ENCODE measurements at places on chromosomes 5 and 9. TPM values are rescaled to one million over a fixed set of nuclear protein-coding genes. Genes with fewer than 3 reads are reported as not detected.
A peak's percentile ranks its signal among the peaks of the same experiment; 100 is the strongest.

GRCh38 chr5:171588790-171589189 lies 169.3 kb downstream of the FGF18 start:
- no peak overlapping the region for H3K27ac ChIP-seq
- H3K27me3 ChIP-seq: no peaks in the 10 kb centered on the region
- no peaks in the 10 kb centered on the region for H3K4me1 ChIP-seq
- H3K36me3 ChIP-seq: no peaks in the 10 kb centered on the region

- H3K27me3 ChIP-seq: no peaks in the 10 kb centered on the region
- H3K4me3 ChIP-seq: no peak overlapping the region
- no peak for DNase-seq
- H3K4me1 ChIP-seq: no peaks in the 10 kb centered on the region
- peaks cover 9% of the 10 kb centered on the region for H3K36me3 ChIP-seq
- peak overlapping the region; percentile 46 for H3K27ac ChIP-seq
Measured at GRCh38 chr5:179585941-179586401, 35.6 kb downstream of the RUFY1 start.

GRCh38 chr9:102035929-102036328 lies 297.5 kb upstream of the GRIN3A start:
- H3K27ac ChIP-seq: no peak overlapping the region
- H3K36me3 ChIP-seq: no peaks in the 10 kb centered on the region
- no peak for DNase-seq
- no peak overlapping the region for H3K4me3 ChIP-seq

DNA sequence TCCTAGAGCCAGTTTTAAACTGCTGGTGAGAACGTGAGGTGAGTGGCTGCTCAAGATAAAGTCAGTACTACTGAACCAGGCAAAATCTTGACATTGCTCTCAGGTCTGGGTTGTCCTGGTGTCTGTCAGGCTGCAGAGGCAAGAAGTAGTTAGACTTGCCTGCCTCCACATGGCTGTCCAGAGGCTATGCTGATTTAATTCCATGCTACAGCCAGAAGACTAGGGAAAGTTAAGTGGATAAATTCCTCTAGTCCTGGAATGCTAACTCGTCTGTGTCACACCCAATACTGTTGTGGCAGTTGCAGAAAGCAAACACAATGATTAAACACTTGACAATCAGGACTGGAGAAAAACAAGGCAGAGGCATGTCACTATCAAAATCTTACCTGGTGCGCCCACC lies 118.9 kb downstream of the ACER2 start:
- H3K4me3 ChIP-seq: no peak overlapping the region
- no peak overlapping the region for H3K27ac ChIP-seq
- H3K36me3 ChIP-seq: no peaks in the 10 kb centered on the region
- DNase-seq: no peak
- no peaks in the 10 kb centered on the region for H3K27me3 ChIP-seq
- no peaks in the 10 kb centered on the region for H3K4me1 ChIP-seq

- no peaks in the 10 kb centered on the region for H3K4me1 ChIP-seq
- H3K36me3 ChIP-seq: no peaks in the 10 kb centered on the region
- DNase-seq: no peak
- H3K4me3 ChIP-seq: no peak overlapping the region
Measured at GRCh38 chr9:91814201-91814600, 135.8 kb downstream of the ROR2 start.

DNA sequence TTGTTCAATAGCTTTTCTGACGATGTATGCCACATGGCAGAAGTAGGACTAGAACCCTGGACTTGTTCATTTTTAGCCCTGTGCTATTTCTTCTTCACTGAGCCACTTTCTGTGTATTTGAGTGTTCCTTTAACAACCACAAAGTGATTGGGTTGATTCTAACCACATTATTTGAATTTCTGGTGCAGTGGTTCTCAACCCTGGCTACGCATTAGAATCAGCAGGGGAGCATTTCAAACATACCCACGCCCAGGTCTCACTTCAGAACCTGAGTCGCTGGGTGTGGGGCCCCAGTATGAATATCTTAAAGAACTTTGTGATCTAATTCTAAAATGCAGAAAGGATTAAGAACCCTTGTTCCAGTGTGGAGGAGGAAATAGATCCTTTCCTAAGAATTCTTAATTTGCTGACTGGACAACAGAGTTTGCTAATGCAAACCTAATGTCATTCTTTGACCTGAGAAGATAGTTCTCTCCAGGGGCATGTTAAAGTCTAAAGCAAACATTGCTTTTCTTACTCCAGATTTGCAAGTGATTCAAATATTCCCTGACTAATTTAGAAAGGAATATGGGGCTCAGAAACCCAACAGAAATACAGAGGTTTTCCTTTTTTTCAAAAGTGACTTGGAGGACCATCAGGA lies 75.4 kb upstream of the GDNF start:
- H3K27me3 ChIP-seq: peaks cover 2% of the 10 kb centered on the region
- H3K4me1 ChIP-seq: no peaks in the 10 kb centered on the region
- no peak for DNase-seq

DNA sequence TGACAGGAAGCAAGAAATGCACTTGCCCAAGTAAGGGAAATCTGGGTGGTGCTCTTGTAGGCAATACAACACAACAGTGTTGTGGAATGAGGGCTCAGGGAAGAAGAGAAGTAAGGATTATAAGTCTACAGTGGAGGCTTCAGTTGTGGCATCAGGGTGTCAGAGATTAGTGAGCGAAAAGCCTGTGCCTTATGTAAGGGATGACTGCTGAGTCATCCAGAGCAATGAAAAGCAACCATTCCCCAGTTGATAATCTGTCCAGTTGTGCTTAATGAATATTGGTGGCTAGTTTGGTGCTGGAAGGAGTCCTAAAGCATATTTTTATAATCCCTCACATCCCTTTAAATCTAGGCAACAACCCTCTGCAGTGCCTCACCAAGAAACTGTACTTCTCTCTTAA lies 42.0 kb downstream of the FBXO38 start:
- DNase-seq: no peak
- no peaks in the 10 kb centered on the region for H3K4me1 ChIP-seq
- H3K27me3 ChIP-seq: no peaks in the 10 kb centered on the region
- peaks cover 35% of the 10 kb centered on the region for H3K36me3 ChIP-seq

DNA sequence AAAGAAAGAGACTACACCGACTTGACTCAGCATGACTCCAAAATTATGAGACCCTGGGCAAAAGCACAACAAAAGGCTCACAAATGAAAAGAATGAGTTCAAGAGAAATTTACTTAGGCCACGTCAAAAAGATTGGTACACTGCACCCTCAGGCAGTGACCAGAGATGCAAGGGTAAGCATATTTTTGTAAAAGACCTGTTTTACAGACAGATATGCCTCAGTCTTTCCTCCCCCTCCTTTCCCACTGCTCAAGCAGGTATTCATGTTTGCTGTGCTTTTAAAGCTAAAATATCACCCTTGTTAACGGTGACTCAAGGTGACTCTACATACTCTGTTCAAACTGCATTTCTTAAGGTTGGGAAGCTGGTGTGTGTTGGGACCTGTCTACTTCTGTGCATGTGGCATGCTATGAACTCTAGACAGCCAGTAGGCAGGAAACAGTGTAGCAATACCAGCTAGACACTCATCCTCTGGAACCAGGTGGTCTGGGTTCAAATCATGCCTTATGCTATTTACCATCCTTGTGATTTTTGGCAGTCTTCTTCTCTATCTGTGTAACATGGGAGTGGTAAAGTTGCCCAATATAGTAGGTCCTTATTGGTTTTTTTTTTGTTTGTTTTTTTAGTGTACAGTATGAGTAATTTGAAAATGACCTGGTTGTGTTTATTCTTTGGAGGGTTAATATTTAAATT lies 98.7 kb downstream of the TLE4 start:
- H3K4me3 ChIP-seq: no peak overlapping the region
- DNase-seq: no peak
- H3K4me1 ChIP-seq: peaks cover 16% of the 10 kb centered on the region
- no peaks in the 10 kb centered on the region for H3K36me3 ChIP-seq

DNA sequence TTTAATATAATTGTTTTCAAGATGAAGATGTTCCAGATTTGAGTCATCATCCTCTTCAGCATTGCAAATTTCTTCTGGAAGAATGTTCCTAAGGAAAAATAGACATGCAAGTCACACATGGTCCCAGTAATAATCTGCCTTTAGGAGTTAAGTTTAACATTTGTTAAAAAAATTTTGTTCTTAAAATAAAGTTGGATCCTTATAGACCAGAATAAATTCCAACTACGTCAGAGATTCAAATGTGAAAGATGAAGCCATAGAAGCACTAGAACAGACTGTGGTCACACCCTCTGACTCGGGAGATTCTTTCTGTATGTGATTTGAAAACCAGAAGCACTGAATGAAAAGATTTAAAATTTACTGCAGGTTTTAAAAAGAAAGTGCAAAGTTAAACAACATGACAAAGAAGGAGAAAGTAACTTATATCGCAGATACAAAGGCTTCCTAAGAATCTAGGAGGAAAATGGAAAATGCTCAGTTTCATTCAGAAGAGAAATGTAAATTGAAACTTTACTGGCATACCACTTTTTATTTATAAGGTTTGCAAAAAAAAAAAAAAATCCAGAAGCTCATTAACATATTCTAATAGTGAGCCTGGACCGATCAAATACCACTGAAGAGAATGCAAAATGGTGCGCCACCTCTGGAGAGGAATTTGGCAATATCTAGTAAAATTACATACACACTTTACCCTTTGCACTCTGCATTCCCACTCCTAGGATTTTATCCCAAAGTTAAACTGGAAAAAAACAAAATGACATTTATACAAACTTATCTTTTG lies 14.3 kb upstream of the ASPN start:
- no peaks in the 10 kb centered on the region for H3K27me3 ChIP-seq
- DNase-seq: no peak
- H3K27ac ChIP-seq: no peak overlapping the region
- no peaks in the 10 kb centered on the region for H3K4me1 ChIP-seq

GRCh38 chr5:22596404-22596970 lies 256.7 kb downstream of the CDH12 start:
- no peak for DNase-seq
- no peak overlapping the region for H3K27ac ChIP-seq
- H3K36me3 ChIP-seq: no peaks in the 10 kb centered on the region
- no peak overlapping the region for H3K4me3 ChIP-seq

- DNase-seq: no peak
- H3K27ac ChIP-seq: no peak overlapping the region
Measured at GRCh38 chr5:130055572-130055971, 151.3 kb downstream of the CHSY3 start.

DNA sequence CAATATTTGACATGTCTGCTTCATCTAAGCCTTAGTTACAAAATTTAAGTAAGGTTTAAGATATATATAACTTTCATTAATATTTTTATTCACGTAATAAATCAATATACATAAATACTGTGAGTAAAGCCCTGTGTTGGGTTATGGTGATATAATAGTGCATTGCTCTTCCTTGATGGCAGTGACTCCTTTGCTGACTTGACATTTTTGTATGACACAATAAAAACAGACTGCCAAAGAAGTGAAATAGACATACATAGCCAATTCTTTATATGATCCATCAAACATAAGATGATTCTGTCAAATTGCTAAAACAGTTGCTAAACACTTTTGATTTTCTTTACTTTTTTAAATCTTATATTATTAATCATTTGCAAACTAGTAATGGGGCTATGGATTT lies 1518.2 kb downstream of the EFNA5 start:
- no peaks in the 10 kb centered on the region for H3K4me1 ChIP-seq
- H3K36me3 ChIP-seq: no peaks in the 10 kb centered on the region
- no peak overlapping the region for H3K4me3 ChIP-seq
- no peak overlapping the region for H3K27ac ChIP-seq
- DNase-seq: no peak
- no peaks in the 10 kb centered on the region for H3K27me3 ChIP-seq

DNA sequence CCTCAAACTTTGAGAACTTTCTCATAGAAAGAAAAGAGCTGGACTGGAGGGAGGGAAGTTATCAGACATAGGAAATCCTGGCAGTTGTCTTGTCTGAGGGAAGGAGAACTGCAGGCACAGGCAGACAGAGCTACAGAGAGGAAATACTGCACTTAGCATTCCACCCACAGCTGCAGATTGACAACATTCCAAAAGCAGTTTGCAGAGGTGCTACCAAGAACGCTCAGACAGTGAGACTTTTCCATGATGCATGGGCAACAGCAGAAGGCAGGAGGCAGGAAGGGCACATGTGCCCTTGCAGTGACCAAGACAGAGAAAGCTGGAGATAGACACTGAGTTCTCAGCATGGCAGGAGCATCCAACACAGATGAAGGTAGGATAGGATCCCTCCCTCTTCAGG lies 327.5 kb upstream of the ZNF462 start:
- no peaks in the 10 kb centered on the region for H3K4me1 ChIP-seq
- no peaks in the 10 kb centered on the region for H3K27me3 ChIP-seq
- DNase-seq: no peak
- H3K27ac ChIP-seq: no peak overlapping the region

GRCh38 chr5:134958755-134959154 lies 9.0 kb upstream of the CATSPER3 start:
- H3K27me3 ChIP-seq: no peaks in the 10 kb centered on the region
- H3K4me3 ChIP-seq: no peak overlapping the region
- no peak overlapping the region for H3K27ac ChIP-seq
- peaks cover 4% of the 10 kb centered on the region for H3K36me3 ChIP-seq

DNA sequence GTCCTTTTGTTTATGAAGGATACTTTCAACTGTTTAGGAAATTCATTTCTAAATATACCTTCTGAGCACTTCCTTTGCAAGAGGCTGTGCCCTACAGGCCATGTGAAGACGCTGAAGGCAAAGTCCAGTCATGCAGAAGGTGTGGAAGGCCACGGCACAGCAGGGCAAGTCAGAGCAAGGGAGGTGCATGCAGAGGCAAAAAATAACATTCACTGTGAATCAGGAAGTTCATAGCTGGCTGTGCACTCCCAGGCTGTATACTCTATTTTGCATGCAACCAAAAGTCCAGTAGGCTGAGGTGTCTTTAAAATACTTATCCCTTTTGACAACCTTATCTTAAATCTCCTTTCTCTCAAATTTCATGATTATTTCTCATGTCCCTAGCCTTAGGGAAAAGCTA lies 50.3 kb downstream of the GNAQ start:
- peak; percentile 90 for DNase-seq
- H3K27me3 ChIP-seq: no peaks in the 10 kb centered on the region
- H3K36me3 ChIP-seq: peaks cover 6% of the 10 kb centered on the region
- no peak overlapping the region for H3K4me3 ChIP-seq
- peaks cover 9% of the 10 kb centered on the region for H3K4me1 ChIP-seq
- peak overlapping the region; percentile 51 for H3K27ac ChIP-seq

DNA sequence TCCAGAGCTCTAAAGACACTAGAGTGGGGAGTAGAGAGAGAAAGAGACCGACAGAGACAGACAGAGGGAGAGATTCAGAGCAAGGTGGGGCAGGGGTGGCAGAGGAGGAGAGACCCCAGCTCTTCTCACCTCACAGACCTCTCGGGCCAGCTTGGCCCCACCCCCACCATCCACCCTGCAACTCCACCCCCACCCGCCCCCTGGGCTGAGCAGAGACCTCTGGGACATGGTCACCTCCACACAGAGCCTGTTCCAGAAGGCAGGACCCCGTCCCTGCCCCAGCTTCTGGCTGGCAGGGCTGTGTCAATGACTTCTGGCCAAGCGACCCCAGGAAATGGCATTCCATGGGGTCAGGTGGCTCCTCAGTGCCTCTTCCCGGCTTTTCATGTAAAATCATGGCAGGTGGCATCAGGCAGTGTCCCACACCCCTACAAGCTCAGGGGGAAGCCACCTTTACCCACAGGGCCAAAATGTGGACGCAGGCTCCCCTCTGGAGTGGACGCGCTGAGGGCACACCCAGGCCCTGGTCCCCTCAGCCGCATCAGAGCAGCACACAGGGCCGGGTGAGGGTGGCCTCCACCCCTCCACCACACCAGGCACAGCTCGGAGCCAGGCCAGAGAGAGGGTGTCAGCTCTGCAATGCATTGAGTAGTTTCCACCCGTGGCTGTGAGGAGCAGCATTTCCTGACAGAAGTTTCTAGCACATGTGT lies 131.2 kb upstream of the LPCAT1 start:
- H3K4me1 ChIP-seq: peaks cover 3% of the 10 kb centered on the region
- DNase-seq: no peak
- H3K27me3 ChIP-seq: peaks cover 9% of the 10 kb centered on the region
- H3K36me3 ChIP-seq: no peaks in the 10 kb centered on the region

The ENTREP1 gene
- not detected for polyA plus RNA-seq

The LCN15 gene
- 38.5 TPM for polyA plus RNA-seq

The FYB1 gene
- 12.4 TPM for polyA plus RNA-seq
